Coronary artery (tissue), 2 donors: ENCODE measurements at places on chromosomes 1 and 21.

GRCh38 chr1:37930246-37931101 lies 16.4 kb downstream of the INPP5B start:
- DNase-seq = no peak

DNA sequence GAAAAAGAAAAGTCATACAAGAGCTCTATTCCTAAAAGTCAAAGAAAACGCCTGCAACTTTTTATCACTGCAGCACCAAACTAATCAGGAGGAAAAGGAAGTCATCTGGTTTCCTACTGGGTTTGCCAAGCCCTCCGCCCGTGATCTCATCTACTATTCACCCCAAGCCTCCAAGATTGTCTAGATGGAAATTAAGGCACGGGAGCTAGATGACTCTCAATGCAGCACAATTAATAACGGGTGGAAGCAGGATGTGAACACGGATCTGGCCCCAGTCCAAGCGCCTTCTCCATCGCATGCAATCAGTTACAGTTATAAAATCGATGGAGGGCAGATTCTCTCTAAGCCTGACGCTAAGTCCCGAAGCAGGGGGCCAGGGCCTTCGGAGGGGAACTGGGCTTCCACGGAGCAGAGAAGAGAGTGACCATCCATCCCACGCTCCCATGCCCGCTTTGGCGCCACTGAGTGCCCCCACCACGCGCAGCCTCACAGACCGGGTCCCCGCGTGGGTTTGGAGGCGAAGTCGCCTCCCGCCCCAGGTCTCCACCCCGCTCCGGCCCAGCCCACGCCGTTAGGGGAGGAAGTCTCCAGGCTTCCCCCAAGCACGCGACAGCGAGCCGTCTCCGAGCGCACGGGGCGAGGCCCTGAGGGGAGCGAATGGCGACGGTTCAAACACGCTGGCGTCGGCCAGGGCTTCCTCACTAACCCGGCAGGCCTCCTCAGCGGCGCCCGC lies 1.8 kb downstream of the HSF2BP start:
- no peak for DNase-seq

DNA sequence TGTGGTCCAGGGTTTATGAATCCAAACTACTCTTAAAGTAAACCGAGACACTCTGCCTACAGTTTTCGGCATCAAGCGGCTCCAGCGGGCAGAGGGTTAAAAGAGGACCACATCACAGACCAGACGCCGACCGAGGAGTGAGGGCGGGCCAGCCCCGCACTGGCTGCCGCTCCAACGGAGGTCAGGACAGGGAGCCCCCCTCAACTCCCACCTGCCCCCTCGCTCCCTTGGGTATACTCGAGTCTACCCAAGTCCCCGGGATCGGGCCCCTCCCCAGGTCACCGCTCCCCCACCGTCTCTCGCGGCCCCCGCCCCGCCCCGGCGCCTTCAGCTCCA lies 312 bp downstream of the ARNT start:
- no peak for DNase-seq

DNA sequence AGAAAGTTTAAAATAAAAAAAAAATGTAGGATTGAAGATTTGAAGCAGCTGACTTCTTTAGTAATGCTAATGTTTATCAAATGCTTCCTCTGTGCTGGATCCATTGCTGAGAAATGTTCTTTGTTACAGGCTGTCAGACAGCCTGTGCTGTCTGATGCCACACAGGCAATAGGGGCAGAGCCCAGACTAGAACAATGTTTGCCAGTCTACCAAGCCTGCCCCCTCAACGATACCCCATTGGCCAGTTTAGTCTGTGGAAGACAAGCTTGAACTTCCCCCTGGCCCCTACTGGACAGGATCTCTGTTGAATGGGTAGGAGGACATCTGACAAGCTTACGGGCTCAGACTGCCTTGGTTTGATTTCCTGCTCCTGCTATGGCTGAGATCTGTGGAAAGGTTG lies 79.4 kb downstream of the PAPPA2 start:
- DNase-seq = no peak

DNA sequence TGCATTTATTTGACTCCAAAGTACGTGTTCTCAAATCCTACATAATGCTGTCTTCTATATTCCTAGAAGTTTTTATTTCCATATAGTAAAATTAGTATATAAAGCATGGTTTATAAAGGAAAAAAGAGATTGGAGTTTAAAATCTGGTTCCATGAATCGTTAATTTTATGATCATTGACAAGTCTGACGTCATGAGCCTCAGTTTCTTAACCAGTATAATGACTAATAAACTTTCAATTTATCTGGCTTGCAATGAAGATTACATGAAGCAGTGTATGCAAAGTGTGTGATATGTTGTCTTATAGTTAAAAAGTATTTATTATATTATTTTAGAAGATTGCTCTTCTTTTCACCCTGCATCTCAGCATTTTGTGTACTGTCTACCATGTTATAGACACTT lies 421.4 kb upstream of the LRRC7 start:
- DNase-seq = no peak

DNA sequence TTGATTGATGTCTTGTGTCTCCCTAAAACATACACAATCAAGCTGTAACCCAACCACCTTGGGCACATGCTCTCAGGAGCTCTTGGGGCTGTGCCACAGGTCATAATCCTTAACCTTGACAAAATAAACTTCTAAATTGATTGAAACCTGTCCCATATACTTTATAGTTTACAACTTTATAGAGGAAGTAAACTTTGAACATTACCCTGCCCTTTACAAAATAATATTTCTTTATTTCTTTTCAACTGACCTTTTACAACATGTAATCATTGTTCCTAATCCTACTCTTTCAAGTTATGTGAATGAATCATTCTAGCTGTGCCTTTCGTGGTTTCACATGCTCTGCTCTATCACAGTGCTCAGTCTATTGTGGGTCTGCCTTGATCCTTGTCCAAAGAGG lies 118.3 kb upstream of the ATP1A1 start:
- no peak for DNase-seq

DNA sequence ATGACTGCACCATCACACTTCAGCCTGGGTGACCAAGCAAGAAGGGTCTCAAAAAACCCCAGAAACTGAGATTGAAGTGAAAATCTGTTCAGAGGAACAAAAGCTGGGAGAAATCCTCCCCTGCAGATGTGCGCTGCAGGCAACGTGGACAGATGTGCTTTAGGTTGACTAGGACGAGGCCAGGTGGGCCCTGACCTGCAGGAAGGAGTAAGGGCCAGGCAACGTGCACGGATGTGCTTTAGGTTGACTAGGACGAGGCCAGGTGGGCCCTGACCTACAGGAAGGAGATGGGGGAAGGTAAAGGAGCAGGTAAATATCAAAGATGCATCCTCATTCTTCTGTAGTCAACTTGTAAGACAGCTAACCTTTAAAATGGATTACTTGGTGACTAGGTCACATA lies 2.5 kb upstream of the KRTAP12-1 start:
- DNase-seq = peak; percentile 64

- DNase-seq = no peak
Measured at GRCh38 chr1:159829822-159830465, 3.3 kb downstream of the SLAMF8 start.

DNA sequence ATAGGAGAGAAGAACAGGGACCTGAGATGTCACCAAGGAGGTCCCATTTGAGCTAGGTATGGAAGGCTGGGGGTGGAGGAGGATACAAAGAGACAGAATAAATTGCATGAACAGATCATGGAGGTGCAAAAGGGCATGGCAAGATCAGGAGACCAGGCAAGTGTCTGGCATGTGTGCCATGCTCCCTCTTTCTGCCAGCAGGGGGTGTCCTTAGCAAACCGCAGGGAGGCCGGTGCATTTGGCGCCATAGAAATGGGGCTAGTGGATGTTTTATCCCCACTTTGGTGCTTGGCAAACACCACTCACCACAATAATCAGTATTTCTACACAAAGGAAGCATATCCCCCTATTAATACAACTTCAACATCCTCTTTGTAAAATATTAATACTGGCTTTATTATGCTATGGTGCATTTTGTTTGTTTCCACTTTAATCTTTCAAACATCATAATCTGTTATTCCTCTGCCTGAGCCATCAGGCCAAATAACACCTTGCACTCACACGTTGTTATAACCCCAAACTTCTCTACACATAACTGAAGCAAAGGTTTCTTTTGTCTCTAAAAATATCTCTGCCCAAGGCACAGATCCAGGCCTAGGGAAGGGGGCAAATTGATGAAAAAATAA lies 25.9 kb downstream of the S100A6 start:
- no peak for DNase-seq

DNA sequence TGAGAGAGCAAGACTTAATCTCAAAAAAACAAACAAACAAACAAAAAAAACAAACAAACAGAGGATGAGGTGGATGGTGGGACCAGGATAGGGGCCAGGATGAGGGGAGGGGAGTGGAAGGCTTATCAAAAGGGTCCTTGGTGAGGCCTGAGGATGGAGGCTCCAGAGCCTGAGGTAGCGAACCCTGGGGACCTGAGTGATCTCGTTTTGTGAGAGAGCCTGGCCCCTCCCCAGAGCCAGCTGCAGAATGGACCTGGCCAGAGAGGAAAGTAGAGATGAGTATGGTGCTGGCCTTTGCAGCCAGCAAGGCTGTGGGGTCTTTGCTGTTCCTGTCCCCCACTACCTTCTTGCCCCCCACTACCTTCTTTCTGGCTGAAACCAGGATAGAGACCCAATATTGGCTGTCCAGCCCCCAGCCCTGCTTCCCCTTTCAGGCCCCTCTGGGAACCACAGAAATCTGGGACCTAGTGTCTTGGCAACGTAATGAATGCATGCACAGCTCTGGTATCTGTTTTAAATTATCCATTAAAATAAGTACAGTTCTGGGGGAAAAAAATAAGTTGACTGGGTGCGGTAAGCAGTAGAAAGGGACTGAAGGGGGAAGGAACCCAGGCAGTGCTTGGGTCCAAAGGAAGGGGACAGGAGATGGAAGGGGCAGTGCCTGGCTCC lies 1.1 kb upstream of the LMNA start:
- peak; percentile 76 for DNase-seq

GRCh38 chr1:74530892-74531291 lies 18.5 kb upstream of the LRRC53 start:
- DNase-seq = no peak

DNA sequence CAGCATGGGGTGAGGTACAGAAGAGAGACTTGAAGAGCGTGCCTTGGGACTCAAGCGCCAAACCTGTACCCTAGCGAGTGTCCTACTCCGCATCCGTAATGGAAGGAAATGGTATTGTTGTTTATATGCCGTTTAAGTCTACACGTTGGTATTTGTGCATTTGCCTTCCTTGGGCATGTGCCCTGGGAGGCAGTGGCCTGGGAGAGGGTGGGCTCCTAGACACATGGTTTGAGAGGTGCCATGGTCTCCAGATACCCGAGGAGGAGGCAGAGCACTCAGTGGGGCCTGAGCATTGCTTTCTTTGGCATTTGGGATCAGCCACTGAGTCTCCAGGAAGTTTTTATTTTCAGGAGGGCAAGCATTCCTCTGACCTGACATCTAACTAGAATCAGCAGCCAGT lies 6.5 kb downstream of the ZNF672 start:
- no peak for DNase-seq

- no peak for DNase-seq
Measured at GRCh38 chr1:167909691-167910180, 4.2 kb downstream of the ADCY10 start.

DNA sequence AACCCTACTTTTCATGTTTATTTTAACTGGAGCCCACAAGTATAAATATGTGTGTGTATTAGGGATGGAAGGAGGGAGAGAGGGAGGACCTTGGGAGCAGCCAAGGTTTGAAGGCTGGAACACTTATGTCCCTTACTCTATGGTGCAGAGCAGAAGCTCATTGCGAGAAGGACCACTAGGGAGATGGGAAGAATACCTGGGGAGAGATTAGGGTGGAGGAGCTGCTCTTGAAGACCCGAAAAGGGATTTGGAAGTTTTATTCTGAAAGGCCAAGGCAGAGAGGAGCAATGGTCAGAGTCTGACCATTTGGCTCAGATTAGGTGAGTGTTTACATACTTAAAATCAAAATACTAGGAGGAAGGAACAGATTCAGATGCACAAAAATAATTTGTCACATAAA lies 8.1 kb downstream of the CD2 start:
- no peak for DNase-seq

DNA sequence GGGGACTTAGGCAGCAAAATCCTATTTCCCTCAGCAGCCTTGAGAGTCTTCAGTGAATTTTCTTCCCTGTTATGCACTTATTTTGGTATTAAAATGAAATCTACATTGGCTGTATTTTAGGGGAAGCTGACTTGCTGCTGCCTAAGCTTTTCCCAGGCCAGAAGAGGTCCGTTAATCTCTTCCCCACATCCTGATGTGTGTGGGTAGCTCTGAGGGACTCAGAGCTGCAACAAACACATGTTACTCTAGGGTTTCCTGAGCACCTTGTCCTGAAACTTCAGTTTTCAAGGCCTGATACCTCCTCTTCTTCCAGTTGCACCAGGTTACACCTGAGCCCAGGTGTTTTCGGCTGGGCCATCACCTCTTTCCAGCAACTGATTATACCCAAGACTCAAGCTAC lies 51.5 kb downstream of the SYT6 start:
- no peak for DNase-seq

GRCh38 chr1:55789466-55789865 lies 574.3 kb upstream of the USP24 start:
- no peak for DNase-seq

DNA sequence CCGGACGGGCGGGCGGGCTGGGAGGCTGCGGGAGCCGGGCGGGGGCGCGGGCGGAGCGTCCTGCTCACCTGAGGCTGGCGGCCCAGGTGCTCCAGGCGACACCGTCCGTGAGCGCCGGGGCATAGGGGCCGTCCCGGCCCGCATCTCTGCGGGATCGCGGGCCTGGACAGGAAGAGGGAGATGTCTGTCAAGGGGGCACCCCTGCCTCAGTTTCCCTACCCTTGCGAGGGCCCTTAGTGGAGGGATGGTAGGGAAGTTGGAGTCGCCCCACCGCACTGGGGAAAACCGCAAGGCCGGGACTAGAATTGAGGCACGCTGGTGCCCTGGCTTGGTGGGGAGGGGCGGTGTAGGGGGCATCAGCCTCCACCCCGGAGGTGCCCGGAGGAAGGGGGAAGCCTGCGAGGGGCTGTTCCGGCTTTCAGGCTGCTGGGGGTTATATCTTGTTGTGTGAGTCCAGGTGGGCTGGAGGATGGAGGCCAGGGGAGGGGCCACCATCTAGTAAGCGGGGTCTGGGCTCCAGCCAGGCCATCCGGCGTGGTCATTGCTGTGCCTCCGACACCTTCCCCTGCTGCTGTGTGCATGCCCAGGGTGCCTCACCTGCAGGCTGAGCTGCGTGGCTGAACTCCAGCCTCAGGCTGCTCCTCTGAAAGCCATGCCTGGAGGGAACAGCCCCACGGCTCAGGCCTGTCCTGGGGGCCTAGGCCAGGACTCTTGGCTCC lies 580 bp downstream of the VWA1 start:
- DNase-seq = no peak

GRCh38 chr1:228058172-228058948 lies 24.1 kb upstream of the ARF1 start:
- no peak for DNase-seq

- no peak for DNase-seq
Measured at GRCh38 chr1:223219318-223219635, 76.2 kb upstream of the TLR5 start.

GRCh38 chr1:155207806-155208540 lies at the start of gene THBS3:
TSS of gene THBS3 (minus strand) at chr1:155207897. CDS start at chr1:155207876, 21 bp downstream.
- peak; percentile 87 for DNase-seq

DNA sequence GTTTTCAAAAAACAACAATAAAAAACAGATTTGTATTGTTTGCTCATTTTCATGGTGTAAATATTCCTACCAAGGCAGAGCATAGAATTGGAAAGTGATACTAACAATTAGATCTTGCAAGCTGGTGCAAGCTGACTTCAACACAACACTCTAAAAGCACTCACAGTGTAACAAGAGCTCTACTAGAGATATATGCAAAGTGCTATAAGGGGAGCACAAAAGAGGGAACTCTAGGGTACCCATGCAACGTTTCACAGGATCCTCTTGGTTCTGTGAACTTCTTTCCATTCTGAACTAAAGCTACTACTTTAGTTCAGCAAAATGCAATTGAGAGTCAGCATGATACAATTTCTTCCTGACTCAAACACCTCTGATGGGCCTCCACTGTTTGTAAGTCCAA lies 78.3 kb downstream of the ATP1B1 start:
- DNase-seq = no peak
